WTC11 (cell line): ENCODE measurements at places on chromosomes 5 and 9. TPM values are rescaled to one million over a fixed set of nuclear protein-coding genes. Genes with fewer than 3 reads are reported as not detected.

The WDR31 gene
- 0.37 to 0.71 TPM (median 0.46 TPM) in 3 replicates for total RNA-seq

The ANKRD31 gene
- 0.09 to 0.18 TPM (median 0.09 TPM) in 3 replicates for total RNA-seq

The PLPP7 gene
- total RNA-seq, result 4.2 to 4.9 TPM (median 4.7 TPM) in 3 replicates

- no peak for DNase-seq
These were observed 35.9 kb upstream of the TAF1L start for GRCh38 chr9:32671333-32671732.

- no peak for DNase-seq
These were observed 12.6 kb downstream of the LSM11 start for GRCh38 chr5:157756122-157756521.
